ENCODE measurements at places on chromosomes 3 and 15.

DNA sequence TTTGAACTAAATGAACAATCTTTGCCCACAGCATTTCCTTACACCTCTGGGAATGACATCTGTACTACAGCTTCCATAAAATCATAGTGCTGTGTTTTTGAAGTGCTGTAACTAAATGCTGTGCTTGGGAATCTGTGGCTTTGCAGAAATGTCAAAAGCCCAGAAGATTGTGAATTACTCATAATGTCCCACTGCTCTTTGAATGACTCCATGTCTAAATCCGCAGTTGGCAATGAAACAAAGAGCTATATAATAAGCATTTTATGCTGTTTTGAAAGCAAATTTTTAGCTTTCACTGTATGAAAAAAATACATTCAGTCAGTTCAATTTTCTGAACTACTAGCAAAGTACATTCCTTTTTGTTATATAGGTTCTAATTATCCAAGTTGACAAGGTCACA is 88.6 kb upstream of the ADAMTS17 start:
- DNase-seq = no peak

- DNase-seq = no peak
Measured at GRCh38 chr3:67804089-67804488, 149.7 kb upstream of the SUCLG2 start.

GRCh38 chr3:144114767-144115166 is 143.1 kb downstream of the DIPK2A start:
- DNase-seq = no peak

GRCh38 chr3:116337229-116337628 is 108.1 kb downstream of the LSAMP start:
- no peak for DNase-seq

- DNase-seq = no peak
Measured at GRCh38 chr3:47406762-47407149, 25.9 kb downstream of the PTPN23 start.

DNA sequence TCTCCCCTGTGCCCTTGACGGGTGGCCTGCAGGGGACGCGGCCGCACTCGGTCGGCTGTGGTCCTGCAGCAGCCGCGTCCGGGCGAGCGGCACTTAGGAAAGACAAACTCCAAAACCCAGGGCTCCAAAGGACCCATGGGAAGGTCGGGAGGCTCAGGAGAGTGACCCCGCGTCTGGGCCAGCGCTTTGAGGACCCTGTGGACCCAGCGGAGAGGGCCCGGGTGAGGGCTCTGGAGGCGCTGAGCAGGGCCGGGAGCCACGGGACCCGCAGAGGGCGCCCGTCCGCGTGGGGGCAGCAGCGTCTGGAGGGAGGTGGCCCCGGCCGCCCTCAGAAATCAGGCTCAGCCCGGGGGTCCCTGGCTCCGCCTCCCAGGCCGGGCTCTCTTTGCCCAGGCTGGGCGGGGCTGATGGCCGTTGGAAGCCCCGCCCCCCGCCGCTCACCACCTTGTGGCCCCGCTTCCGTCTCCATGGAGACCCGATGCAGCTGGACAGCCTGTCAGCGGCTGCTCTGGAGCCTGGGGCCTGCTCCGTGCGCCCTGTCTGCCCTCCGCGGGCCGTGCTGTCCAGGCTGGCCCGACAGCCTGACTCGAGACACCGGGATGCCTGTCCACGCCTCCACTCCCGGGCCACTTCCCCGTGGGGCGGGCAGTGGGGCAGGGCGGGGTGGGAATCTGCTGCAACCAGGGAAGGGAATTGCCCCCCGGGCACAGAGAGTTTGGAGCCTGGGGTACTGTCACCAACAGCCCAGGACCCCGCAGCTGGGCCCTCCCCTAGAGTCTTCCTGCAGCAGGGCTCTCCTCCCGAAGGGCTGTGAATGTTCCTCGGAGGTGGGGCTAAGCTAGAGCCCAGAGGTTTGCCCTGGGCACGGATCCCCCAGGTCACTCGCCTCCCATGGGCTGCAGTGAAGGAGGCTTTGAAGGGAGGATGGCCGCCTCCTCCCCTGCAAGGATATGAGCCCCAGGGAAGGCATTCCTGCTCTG is 34.8 kb upstream of the RPL32 start:
- no peak for DNase-seq

DNA sequence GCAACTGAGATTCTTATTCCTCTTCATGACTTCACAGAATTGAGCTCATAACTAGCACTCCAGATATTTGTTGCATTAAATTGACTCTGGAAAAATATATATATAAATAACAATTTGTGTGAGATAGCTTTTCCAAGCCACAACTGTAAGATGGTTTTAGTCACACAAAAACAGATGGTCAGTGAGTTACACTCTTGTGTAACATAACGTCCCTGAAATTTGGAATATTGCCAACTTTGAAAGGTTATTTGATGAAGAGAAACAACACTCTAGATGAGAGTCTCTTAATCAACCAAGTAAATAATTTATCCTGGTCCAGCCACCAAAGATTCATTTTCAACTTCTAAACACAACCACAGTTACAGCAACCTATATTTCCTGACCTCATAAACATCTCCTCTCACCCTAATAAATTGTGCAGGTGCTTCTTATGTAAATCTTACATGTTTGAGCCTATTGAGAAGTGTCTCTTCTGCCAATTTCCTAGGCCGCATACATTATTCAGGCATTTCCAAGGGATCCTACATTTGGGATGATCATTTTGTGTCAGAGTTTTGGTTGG is 84.9 kb upstream of the ACP3 start:
- DNase-seq = no peak

- no peak for DNase-seq
Measured at GRCh38 chr3:42901073-42901415, 4.9 kb upstream of the ZNF662 start.

GRCh38 chr3:141108039-141108438 is 56.9 kb downstream of the SPSB4 start:
- DNase-seq = no peak

GRCh38 chr3:61080737-61081445 is 170.4 kb downstream of the FHIT start:
- no peak for DNase-seq

- DNase-seq = no peak
Measured at GRCh38 chr3:77169823-77170222, 129.9 kb downstream of the ROBO2 start.

- DNase-seq = no peak
Measured at GRCh38 chr3:63349583-63350573, 71.8 kb downstream of the SYNPR start.

Measured in C1 segment of cervical spinal cord (tissue), 14 donors.